Effector memory CD4-positive, alpha-beta T cell (primary cell): ENCODE measurements at places on chromosomes 3 and 15.

GRCh38 chr15:71199384-71200351 is 84.4 kb downstream of the THSD4 start:
- DNase-seq: no peak

GRCh38 chr3:16842272-16843270 is 42.2 kb upstream of the PLCL2 start:
- peak; percentile 62 for DNase-seq

DNA sequence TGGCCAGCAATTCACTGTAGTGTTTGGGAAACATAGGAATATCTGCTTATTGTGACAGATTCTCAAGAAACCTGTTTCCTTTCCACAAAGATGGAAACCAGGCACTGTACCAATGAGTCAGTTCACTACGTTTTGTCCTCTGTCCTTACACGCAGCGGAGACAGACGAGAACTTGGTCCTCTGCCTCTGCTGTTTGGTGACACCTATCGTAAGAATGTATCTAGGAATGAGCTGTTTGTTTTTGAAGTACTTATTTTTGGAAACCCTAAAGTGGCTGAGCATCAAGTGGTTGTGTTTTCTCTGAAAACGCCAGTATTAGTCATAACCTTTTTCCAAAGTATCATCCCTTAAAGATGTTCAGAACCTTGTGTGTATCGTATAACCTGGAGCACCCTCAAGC is 93.0 kb downstream of the PGPEP1L start:
- DNase-seq: no peak

DNA sequence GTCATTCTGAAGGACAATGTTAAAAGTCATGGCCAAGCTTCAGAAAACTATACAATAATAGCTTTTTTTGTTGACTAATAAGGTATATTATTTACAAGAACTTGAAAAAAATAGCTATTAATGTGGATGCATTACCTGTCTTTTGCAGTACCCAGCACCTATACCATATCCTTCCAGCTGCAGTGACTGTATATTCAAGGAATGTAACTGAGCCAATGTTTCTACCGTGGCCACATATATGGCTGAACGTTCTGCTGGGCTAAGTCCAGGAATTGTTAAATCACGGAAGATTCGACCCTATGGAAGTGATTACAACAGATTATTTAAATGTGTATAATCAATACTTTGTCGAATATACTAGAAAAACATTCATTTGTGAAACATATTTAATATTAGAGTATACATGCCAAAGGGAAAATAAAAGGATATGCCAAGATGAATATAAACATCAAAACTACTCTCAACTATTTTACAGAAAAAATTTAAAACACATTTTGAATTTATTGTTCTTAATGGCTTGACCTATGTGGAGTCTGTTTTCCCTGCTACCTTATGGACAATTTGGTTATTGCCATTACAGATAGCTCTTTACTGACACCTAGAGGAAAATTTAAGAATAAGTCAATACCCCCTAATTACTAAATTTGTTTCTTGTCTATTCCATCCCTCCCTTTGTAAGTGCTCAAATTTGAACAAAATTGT is 17.6 kb downstream of the ACAD11 start:
- DNase-seq: no peak

- peak; percentile 17 for DNase-seq
These were observed 160.8 kb upstream of the TLE3 start for GRCh38 chr15:70258369-70259027.

DNA sequence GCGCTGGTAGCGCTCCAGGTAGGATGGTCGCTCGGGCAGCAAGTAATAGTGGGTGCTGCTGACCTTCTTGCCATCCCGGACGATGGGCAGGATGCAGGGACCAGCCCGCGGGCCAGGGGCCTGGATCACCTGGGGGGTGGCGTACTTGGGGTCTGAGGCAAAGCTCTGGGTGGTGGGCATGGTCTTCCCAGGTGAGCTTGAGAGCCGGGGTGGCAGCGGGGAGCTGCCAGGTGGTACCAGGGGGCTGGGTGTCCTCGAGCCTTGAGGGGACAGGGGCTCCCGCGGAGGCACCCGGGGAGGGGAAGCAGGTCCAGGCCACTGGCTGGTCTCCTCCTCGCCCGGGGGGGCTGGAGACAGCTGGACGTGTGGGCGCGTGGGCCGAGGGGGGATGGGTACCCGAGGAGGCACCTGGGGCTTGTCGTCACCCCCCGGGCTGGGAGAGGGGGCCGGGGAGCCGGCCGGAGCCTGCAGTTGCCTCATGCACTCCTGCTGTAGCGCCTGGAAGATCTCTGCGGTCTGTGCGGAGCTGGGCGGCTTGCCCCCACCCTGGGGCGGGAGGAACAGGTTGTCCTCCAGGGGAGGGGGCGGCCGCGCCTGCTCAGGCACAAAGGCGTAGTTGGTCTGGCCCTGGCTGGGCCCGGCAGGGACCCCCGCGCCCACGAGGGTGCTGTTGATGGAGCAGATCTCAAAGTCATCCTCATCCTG is 40.6 kb downstream of the TNK2 start:
- DNase-seq: no peak

- no peak for DNase-seq
These were observed 316.8 kb downstream of the TUSC7 start for GRCh38 chr3:117026401-117026800.

DNA sequence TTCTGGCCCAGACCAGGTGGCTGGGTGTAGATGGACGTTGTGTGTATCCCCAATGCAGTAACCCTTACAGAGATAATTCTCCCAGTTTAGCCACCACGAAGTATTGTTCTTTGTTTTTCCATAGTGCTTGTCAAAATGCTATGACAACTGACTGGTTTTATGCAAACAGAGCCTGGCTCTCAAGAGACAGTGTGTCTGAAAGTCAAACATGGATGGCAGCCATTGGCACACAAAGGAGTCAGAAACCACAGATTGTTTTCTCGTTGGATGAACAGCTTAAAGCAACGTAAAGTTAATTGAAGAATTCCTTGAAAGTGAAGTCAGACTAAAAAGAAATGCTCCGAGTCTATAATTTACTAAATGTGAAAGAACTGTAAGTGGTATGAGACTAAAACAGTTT is 91.2 kb downstream of the FILIP1L start:
- no peak for DNase-seq

- DNase-seq: no peak
These were observed 49.7 kb downstream of the CD200 start for GRCh38 chr3:112382543-112383160.

DNA sequence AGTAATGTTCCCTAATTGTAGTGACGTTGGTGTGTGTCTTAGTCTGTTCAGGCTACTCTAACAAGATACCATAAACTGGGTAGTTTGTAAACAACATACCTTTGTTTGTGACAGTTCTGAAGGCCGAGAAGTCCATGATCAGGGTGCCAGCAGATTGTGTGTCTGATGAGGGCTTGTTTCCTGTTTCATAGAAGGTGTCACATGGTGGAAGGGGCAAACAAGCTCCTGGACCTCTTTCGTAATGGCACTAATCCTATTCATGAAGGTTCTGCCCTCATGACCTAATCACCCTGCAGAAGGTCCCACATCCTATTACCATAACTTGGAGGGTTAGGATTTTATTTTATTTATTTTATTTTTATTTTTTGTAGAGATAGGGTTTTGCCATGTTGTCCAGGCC is 11.1 kb downstream of the ATXN7 start:
- DNase-seq: no peak

- no peak for DNase-seq
These were observed 100.4 kb downstream of the LSM3 start for GRCh38 chr3:14278799-14279625.

DNA sequence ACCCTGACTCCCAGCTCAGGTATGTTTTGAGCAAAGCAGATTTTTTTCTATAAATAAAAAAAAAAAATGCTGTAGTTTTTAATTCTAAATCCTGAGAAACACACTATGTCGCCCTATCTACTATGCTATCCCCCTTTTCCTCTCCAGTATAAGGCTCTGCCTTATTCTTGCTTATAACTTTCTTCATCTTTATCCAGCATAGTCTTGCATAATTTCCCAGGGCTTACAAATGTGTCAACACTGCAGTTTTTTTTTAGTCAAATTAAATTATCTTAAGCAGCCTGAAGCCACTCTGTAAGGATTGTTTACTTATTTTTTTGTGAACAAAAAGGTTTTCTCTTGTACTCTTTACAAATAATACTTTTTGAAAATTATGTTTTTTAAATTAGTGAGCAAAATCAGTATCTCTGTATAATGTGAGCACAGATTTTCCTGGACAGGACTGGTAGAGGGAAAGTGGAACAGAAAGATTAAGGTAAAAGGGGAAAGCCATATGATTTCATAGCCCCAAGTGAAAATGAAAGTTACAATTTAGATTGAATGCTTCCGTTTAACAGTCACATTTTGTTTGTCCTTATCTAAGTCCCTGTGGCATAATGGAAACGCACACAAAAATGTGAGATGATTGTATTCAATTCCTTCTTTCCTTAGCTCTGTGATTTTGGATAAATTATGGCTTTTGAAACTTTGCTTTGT is 5.6 kb upstream of the PYDC2 start:
- no peak for DNase-seq

DNA sequence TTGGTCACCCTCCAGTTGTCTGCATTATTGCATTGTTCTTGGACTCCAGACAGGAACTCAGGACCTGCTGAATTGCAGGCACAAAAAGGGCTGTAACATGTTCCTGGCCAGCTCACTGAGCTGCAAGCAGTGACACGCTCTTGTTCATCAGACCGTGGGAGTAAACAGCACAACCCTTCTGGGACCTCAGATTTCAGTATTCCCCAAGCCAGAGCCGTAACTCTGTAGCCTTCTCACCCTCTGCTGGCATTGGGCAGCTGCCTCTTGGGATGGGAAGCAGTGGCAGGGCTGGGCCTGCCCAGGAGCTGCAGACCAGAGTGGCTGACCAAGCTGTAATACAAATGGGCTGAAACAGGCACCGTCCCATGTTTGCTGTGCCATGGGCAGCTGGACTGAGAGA is 607.1 kb upstream of the BCHE start:
- no peak for DNase-seq

- DNase-seq: no peak
These were observed 984.1 kb downstream of the EPHA3 start for GRCh38 chr3:90091549-90091948.

GRCh38 chr3:31815006-31815405 is 166.1 kb downstream of the OSBPL10 start:
- DNase-seq: no peak
